ENCODE measurements at places on chromosomes 3 and 15.

DNA sequence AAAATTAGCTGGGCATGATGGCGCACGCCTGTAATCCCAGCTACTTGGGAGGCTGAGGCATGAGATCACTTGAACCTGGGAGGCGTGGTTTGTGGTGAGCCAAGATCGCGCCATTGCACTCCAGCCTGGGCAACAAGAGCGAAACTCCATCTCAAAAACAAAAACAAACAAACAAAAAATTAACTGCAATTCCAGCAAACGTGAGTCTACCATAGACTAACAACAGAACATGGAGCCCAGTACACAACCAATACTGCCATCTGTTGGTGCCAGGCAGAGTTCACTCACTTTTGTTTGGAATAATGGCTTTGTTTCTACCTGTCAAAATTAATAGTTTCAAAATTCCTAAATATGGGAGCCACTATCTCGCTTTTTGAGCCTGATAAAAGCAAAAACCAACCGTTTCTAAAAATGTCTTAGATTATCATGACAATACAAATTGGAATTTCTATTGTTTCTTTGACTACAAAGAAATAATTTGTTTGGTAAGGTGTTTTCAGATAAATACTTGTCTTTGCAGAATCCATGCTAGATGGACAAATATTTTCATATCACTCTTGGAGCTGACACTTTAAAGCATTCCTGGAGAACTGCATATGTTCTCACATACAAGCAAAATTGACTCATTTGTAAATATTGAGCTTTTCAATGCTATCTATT is 45.0 kb downstream of the GPR176 start:
- no peak for DNase-seq

DNA sequence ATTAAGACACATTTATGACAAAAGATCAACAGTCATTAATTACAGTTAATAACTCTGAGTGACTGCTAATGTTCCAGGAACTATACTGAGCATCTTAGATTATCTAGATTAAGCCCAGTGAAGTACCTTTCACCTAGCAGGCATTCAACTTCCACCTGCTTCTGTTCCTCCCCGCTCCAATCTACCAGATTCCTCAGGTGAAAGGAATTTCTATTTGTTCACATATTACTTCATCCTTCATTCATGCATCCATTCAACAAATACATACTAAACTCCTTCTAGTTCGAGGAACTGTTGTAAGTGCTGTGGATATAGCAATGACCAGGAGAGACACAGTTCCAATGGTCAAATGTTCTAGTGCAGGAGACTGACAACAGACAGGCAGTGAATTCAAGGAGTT is 139.3 kb downstream of the FILIP1L start:
- DNase-seq: no peak

- DNase-seq: no peak
Measured at GRCh38 chr3:116291141-116291540, 154.1 kb downstream of the LSAMP start.

GRCh38 chr3:42505128-42505848 is 2.8 kb downstream of the VIPR1 start:
- DNase-seq: no peak

GRCh38 chr3:112602217-112602838 is 38.6 kb downstream of the CCDC80 start:
- DNase-seq: no peak

- no peak for DNase-seq
Measured at GRCh38 chr3:171556574-171557145, 96.5 kb upstream of the TNIK start.

DNA sequence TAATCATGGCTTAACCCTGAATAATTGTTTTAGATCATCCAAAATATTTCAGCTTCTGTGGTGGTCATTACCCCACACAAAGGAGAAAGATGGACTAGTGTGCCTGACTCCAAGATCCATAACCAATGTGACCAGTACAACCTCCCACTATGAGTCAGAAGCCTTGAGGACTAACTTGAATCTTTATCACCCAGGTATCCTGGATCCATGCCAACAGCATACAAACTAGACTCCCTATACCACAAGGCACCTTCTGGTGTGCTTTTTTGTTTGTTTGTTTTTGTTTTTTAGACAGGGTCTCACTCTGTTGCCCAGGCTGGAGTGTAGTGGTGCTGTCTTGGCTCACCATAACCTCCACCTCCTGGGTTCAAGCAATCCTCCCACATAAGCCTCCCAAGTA is 317.7 kb downstream of the VPS13C start:
- no peak for DNase-seq

DNA sequence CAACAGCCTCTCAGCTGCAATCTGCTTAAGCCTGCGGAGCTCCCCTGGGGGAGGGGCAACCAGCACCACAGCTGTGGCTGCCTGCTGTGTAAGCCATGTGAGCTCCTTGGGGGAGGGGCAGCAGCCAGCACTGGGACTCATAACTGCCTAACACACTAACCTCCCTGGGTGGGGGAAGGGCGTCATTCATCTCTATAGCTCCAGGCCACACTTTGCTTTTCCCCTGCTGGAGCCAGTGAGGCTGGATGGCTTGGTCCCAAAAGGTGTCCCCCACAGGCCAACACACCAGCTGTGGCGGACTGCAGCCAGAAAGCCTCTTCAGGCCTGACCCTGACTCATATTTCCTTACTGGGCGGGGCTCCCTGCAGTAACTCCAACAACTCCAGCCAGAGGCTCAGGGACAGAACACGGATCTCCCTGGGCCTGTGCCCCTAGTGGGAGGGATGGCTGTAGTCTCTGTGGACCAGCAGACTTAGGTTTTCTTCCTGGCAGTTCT is 129.8 kb downstream of the PPM1L start:
- no peak for DNase-seq

GRCh38 chr3:157752956-157753786 is 250.0 kb upstream of the VEPH1 start:
- DNase-seq: no peak

DNA sequence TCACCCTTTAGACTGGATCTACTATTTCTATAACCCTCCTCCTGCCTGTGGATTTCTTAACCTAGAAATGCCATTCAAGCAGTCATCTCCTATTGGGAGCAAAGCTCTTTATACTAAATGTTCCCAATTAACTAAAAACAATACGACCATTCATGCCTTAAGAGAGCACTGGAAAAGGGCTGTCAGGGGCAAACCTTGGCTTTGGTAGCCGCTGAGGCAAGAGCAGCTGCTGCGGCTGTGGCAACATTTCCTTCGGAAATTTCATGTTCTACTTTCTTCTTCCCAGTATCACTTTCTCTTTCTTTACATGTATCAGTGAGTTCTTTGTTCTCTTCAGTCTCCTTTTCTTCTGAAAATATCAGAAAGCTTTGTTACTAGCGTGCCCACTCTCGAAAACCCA is 56.3 kb upstream of the CSPG5 start:
- DNase-seq: no peak

DNA sequence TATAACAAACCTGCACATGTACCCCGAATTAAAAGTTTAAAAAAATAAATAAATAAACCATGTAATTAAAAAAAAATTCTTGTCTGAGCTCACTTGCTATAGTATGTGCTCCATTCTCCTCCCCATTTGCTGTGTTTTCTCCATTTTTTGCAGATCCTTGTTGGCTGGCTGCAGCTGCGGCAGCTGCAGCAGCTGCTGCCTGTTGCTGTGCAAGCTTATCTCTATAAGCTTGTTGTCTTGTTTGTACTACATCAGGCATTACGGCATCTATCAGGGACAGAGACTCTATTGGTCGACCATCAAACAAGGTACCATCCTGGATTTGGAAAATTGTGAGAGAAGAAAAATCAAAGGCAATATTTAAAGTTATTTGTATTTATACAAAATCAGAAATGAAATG is 145.9 kb downstream of the TBL1XR1 start:
- no peak for DNase-seq

DNA sequence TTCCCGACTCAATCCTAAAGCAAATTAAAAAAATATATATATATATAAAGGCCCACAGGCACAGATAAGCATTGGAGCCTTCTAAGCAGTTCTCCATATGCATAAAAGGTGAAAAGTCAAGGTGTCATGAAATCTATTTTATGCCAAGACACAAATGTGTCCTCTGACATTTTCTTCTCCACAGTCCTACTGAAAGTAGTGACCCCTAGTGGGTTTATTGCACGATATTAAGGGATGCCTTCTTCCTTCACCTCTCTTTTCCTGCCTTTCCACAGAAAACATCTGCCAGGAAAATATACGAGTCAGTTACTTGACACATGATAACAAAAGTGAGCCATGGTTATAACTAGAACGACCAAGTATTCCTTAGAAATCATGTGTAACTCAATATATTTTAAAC is 303.2 kb downstream of the TIGIT start:
- DNase-seq: no peak

DNA sequence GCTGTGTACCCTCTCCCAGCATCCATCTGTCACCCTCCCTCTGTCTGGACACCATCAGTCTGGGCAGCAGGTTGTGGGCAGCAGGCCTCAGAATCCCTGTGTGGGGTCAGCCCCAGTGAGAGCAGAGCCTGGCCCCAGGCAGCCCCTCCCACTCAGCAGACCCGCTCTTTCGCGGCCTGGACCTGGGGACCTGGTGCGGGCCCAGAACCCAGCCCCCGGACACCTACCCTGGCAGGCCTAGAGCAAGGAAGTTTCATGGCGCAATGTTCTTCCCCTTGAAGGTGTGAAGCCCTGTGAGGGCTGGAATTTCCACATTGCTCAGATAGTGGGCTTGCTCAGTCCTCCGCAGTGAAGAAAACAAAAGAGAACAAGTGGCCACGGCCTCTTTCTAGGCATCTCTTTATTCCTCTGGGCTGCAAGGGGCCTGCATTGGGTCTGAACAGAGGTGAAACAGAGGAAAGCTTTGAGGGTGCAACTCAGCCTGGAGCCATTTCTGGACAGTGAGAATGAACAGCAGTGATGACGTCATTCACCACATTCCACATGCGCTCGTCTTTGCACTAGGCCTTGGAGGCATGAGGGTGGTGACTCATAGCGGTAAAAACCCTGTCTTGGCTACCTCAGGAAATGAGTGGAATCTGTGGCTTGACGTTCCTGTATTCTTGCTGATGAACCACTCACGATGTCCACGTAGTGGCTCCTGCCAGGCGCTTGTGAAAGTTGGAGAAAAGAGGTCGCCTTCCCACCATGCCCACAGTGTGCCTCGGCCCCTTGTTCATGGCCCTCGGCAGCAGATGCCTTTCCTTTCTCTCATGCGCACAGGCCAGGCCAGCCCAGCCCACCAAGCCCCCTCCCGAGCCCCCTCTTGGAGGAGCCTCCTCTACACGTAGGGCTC is 66.1 kb downstream of the SLC30A4 start:
- peak; percentile 19 for DNase-seq

Measured in stimulated activated CD4-positive, alpha-beta T cell treated with anti-CD3 and anti-CD28 coated beads, Interleukin-12 subunit alpha, Interleukin-12 subunit beta, amount 100 ng/mL, for 24 hours (primary cell).